NCI-H446 treated with DMSO at 0.1 percent for 48 hours (cell line): ENCODE measurements at places on chromosomes 16 and 17.

- no peak for DNase-seq
These were observed 198.6 kb downstream of the AXIN2 start for GRCh38 chr17:65362826-65363225.

- no peak for DNase-seq
These were observed 30.1 kb downstream of the HOXB1 start for GRCh38 chr17:48500435-48501426.

DNA sequence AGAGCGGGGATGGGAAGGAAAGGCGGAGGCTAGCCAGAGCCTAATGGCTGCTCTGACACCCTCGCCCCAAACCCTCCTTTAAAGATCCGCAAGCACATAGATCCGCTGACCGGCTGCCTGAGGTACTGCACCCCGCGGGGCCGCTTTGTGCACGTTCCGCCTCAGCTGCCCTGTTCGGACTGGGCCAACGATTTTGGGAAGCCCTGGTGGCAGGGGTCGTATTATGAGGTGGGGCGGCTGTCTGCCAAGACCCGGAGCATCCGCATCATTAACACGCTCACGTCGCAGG lies 663 bp downstream of the CYB5D1 start:
- DNase-seq = no peak

DNA sequence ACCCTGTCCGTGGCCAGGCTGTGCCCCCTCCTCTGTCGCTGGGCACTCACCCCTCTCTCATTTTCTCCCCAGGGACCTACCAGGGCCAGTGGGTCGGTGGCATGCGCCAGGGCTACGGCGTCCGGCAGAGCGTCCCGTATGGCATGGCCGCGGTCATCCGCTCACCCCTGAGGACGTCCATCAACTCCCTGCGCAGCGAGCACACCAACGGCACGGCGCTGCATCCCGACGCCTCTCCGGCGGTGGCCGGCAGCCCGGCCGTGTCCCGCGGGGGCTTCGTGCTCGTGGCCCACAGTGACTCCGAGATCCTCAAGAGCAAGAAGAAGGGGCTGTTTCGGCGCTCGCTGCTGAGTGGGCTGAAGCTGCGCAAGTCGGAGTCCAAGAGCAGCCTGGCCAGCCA lies 41.9 kb downstream of the JPH3 start:
- DNase-seq = no peak

GRCh38 chr16:8928467-8928957 lies 35.2 kb downstream of the USP7 start:
- DNase-seq = no peak

DNA sequence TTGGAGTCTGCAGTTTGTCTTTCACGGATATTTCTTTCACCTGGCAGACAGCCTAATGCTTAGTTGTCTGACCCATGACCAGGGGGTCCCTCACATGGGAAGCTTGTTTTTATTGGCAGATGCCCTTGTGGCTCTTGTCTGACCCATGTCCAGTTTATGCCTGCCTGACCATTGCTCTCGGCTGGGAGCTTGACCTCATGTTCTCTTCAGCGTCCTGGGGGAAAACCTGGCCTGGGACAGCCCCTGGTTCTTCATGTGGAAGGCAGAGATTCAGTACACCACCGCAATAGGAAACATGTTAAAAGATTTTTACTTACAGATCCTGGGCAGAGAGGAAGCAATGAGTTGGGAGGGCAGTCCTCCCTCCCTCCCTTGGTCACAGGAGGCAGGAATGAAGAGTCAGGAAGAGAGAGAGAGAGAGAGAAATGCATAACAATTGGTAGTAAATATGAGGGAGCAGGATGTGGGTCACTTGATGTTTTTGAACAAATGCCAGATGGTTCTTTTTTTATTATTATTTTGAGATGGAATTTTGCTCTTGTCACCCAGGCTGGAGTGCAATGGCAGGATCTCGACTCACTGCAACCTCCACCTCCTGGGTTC lies 302.7 kb upstream of the MYOCD start:
- no peak for DNase-seq

DNA sequence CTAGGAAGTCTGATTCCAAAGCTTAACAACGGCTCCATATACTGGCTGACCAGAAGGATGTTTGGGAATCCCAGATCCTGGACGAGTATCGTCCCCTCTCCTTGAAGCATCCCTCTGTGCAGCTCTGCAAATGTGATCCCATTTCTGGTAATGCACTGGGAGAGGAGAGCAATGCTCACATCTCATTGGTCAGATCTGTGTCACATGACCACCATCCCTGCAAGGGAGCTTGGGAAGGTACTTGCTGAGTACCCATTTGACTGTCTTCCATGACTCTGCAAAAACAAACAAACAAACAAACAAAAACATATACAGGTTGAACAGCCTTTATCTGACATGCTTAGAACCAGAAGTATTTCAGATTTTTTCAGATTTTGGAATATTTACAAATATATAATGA lies 41.9 kb upstream of the KDM8 start:
- DNase-seq = no peak

GRCh38 chr16:73113336-73113735 lies 65.4 kb upstream of the ZFHX3 start:
- no peak for DNase-seq

GRCh38 chr17:8632061-8632460 lies 1.5 kb upstream of the MYH10 start:
- DNase-seq = no peak

- DNase-seq = no peak
These were observed 117.4 kb downstream of the SNX29 start for GRCh38 chr16:12093902-12094301.

DNA sequence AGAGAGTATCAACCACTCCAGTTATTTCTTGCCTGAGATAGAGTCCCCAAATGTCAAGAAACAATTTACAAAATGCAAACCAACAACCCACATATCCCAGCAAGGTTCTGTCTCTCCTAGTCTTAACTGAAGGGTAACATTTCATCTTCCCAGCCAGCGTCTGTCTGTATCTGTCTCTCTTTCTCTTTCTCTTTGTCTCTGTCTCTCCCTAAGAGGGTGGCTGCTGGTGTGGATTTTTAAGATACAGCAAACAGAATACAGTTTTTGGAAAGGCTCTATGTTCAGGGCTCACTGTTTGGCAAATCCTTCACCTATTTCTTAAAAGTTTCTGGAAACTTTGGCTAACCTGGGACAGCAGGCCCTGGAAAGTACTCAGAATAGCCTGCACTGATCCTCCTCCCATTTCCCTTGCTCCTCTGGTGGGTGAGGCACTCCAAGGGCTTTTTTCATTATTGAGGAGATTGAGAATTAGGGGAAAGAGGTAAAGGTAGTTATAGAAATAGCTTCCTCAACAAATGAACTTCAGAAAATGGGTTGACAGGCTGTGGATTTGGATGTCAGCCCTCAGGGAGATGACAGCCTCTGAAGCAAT lies 6.2 kb downstream of the HOXB4 start:
- DNase-seq = no peak

- DNase-seq = no peak
These were observed 17.1 kb downstream of the C16orf82 start for GRCh38 chr16:27083861-27084261.

GRCh38 chr16:81817789-81818567 lies 38.9 kb downstream of the PLCG2 start:
- DNase-seq = no peak

DNA sequence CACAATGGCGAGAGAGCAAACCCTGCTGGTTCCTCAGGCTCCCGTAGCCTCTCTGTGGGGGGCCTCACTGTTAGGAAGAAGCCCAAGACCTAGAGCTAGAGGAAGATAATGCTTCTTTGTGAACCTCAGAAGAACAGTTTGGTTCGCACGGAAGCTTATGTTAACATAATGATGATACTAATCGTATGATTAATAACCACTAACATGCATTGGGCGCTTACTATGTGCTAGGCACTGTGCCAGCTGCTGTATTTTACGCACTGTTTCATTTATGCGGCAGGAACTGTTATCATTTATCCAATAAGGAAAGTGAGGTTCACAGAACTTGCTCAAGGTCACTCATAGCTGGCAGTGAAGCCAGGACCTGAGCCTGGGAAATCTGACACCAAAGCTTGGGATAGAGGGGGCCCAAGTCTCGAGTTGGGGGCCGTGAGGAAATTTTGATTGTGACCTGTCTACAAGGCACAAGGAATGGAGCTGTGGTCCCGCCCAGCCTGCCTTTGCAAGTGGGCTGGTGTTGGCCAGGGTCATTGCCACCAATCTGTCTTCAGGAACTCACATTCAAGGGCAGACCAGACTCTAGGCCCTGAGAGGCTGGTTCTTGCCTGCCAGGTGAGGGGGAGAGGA lies 6.8 kb downstream of the PRCD start:
- peak; percentile 57 for DNase-seq

DNA sequence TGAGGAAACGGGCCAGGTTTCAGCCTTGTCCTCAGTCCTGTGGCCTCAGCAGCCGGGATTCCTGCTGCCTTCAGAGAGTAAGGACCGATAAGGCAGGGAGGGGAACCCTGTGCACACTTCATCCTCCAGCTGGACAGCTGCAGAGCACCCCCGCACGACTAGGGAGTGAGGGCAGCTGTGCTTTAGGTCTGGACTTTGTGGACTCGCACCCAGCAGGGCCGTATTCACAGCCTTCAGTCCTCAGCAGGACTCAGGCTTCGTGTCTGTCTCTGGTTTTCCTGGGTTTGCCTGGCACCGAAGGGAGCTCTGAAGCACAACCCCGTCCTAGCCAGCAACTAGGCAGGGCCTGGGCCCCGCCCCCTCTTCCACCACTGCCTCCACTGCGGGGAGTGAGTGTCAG lies 45.8 kb upstream of the CACNG5 start:
- DNase-seq = no peak

DNA sequence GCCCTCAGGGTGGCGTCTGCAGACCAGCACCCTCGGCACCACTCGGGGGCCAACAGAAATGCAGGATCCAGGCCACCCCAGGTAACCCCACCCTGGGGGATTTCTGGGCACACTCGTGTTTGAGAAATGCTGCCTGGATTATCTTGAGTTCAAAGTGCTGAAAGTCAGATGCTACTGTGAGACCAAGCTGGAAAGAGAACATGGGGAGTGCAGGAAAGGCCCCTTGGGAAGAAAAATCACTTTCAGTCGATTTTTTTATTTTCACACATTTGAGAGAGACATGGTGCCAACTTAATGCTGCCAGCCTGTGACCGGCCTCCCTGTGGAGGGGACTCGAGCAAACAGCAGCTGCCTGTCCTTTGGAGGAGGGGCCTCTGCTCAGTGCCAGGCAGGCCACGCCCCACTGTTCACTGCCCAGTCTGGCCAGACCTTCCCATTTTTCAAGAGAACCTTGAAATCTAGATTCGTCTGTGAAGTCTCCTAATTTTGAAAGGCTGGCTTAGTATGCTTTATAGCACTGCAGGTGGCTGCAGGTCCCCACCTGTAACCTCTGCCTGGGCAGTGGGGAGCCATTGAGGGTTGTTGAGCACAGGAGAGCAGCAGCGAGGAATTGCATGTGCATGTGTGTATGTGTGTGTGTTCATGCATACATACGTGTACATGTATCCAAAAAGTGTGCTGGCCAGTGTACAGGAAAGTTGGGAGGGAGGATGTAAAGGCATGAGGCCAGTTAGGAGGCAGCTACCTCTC lies 70.7 kb upstream of the PLCG2 start:
- DNase-seq = peak; percentile 31

DNA sequence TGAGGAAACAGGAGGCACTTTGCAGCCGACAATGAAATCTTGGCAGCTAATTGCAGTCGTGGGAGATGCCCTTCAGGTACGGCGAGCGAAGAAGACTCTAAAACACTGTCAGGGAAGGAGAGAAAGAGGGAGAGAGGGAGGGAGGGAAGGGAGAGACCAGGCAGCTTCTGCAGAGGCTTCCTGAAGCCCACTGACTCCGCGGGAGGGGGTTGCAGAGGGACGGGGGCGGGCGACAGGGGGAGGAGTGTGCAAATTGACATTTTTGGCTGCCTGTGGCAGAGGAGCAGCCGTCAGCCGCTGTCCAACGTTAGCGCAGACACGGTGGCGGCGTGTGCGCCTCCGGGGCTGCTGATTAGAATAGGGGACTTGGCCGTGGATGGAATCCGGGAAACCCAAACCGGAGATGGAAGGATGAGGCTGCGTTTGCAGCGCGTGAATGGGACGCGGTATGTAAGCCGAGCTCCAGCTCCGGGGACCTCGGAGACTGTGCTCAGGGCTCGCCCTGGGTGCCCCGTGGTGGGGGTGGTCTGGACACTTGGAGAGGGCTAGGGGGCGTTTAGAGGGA lies 849.1 kb upstream of the RBFOX1 start:
- DNase-seq = no peak

DNA sequence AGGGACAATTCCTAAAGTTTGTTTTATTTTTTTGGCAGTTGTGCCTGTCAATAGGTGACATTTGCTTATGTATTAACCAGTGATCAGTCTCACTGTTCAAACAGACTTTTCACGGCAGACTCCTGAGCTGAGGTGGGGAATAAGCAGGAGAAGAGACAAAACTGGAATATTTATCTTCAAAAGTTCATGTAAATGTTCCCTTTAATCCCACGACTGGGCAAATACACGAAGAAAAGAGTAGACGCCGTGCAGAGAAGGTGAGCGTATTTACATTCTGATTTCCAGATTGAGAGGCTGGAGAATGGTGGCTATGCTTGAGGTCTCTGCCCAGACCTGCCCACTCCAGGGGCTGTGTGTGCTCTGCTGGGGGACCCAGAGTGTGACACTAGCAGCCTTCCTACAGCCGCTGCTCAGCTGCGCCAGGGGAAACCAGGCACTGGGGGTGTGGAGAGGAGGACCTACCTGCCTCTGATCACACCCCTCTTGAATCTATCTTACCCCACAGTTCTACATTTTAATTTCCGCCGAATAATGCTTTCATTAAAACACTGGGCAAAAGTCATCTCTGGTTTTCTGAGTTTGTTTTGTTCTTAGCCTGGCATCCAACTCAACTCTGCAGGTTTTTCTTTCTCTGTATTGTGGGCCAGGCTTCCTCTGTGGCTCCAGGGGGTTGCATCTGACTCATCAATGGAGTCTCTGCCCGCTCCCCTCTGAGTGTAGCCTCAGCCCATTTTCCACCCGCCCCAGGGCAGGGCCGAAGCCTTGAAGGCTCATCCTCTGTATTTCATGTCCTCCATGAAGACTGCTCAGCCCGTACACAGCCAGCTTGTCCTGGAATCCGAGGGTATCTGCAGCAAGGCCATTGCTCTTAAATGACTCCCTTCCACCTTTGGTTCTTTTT lies 237.1 kb downstream of the NTN1 start:
- DNase-seq = no peak

GRCh38 chr16:46853713-46854443 lies 22.9 kb upstream of the C16orf87 start:
- DNase-seq = no peak

DNA sequence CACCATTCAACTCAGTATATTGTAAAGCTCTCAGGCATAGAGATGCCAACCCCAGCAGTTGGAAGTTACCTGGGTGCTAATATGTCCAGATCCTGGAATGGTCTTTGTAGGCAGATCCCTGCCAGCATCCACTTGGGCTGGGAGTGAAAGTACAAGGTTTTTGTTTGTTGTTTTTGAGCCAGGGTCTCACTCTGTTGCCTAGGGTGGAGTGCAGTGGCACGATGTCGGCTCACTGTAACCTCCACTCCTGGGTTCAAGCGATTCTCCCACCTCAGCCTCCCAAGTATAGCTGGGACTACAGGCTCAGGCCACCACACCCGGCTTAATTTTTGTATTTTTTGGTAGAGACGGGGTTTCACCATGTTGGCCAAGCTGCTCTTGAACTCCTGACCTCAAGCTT lies 177.6 kb downstream of the IRF8 start:
- DNase-seq = no peak
